ENCODE measurements at places on chromosomes 3 and 15. TPM values are rescaled to one million over a fixed set of nuclear protein-coding genes. Genes with fewer than 3 reads are reported as not detected.

Gene TMEM212
- total RNA-seq: not detected

Gene CNTN3
- 1.8 TPM for total RNA-seq

Gene PLOD2
- 312 TPM for total RNA-seq

Gene PRICKLE2
- total RNA-seq: 5.3 TPM

Gene TMEM41A
- total RNA-seq: 11.6 TPM

Gene CCDC39
- total RNA-seq: not detected

DNA sequence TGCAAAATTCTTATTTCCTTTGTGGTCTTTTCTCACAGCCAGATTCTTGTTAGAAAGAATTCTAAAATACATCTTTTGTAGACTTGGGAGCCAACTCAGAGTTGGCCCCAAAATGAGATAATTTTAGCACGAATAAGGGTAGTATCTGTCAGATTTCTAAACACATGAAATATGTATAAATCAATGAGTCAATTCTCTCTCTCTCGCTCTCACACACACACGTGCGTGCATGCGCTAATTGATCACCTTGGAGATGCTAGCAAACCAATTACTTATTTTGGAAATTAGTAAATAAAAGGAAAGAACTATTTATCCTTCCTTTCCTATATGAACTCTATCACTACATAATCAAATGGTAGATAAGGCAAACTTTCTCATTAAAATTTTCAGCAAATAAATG, 32.9 kb upstream of the PIK3R4 start:
- no peak for DNase-seq

DNA sequence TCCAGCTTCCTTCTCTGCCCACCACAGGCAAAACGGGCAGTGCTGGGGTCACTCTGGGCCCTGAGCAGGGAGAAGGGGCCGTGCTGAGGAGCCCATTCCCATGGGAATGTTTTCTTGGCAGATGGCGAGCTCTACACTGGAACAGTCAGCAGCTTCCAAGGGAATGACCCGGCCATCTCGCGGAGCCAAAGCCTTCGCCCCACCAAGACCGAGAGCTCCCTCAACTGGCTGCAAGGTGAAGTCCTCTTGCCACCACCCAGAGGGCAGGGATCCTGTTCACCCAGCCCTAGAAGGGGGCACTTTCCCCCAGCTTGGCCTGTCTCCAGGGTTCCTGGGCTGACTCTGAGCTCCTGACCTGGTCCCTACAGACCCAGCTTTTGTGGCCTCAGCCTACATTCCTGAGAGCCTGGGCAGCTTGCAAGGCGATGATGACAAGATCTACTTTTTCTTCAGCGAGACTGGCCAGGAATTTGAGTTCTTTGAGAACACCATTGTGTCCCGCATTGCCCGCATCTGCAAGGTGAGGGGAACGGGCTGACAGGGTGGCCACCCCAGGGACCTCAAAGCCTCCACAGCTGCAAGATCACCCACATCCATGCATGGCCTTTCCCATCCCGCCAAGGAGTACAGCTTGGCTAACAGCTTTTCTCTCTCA, 12.4 kb downstream of the CIB1 start:
- peak; percentile 49 for DNase-seq

DNA sequence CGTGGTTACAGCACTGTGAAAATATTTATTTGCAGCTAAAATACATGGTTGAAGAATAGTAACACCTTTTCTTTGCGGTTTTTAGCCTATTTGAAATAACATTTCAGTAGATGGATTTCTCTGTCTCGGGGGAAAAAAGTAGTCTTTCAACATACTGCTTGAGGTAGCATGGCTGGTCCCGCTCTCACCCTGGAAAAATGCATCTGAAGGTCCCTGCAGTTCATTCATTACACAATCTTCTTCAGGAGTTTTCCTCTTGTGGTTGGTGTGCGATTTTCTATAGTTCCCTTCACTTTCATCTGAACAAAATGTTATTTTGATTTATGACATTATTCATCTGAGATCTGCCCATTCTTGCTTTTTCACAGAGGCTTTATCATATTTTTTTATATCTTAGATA, 75.9 kb downstream of the STRIT1 start:
- no peak for DNase-seq

- no peak for DNase-seq
Observed at GRCh38 chr3:58792921-58793451, 126.4 kb upstream of the FAM3D start.

DNA sequence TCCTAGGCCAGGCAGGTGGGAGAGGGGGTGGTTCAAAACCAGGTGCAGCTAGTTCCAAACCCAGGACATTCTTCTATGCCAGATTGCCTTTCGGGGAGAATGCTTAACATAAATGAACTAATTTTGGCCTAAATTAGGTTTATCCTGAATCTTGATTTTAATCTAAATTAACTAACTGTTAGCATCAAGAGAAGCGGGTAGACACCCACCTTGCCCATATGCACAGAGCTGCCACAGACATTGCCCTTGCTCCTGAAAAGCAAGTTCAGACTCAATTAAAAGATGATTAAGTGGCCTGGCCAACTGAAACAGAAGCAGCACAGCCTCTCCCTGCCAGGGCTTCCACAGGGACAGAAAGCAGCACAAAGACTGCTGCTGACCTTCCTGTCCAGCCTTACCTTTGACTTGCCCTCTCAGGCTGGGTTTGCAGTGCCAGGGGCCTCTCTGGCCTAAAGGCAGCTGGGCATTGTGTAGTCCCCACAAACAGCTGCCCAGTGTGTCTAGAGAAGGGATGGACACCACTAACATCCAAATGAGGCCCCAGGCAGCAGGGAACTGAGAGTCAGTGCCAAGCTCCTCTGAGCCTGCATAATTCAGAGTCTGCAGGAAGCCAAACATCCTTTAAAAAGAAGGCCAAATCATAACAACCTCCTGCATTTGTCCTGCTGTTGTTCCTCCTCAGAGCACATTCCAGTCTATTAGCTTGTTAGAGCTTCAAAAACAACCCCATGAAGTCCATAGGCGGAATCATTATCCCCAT, 15.4 kb upstream of the OXTR start:
- no peak for DNase-seq

DNA sequence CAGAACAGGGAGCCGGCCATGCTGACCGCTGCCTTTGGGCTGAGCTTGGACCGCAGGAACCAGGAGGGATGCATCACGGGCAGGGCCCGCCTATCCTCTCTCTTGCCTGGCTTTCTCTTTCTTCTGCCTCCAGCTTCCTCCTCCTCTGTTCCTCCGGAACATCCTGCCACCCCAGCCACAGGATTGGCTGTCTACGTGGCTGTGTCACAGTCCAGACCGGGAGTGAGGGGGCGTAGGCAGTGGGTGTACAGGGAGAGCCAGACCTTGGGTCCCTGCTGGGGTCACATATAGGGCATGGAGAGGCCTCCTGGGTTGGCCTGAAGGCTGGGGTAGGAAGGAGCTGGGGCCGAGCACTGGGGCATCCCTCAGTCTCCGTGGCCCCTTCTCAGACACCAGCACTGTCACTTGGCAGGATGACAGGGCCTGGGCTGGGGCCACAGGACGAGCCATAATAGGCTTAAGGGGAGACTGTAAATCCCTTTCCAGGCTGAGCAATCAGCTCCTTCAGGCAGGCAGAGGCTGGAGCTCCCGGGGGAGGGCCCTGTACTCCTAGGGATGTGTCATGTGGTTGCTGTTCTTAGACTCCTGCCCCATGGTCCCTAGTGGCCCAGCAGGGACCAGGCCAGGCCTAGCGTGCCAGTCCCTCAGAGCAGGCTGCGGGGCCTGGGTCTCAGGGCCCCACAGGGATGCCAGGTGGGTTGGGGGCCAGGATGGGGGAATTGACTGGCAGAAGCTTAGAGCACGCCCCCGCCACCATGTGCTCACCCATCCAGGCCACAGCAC, 25.4 kb downstream of the LINGO1 start:
- DNase-seq: no peak

- no peak for DNase-seq
Observed at GRCh38 chr3:64063207-64063982, 40.1 kb upstream of the PSMD6 start.

Data from pulmonary artery endothelial cell (primary cell).